ENCODE measurements at places on chromosomes 1 and 21.

- DNase-seq = no peak
Observed at GRCh38 chr1:220717800-220718640, 27.9 kb downstream of the C1orf115 start.

DNA sequence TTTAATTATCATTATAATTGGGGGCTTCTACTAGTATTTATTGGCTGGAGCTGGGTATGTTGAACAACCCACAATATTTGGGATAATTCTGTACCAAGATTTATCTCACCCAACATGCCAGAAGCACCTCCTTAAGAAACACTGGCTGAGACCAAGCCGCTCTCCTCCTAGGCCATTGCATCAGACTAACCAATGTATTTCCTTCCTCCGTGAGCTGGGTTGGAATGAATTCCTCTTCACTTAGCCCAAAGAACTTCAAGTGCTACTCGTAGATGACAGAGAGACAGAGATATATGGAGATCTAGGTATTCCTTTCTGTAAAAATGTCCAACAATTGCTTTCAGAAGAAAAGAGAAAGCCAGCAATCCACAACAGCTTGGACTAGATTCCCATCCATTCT lies 87.2 kb upstream of the ETS2 start:
- DNase-seq = no peak

- DNase-seq = no peak
Observed at GRCh38 chr1:182833271-182833670, 5.9 kb upstream of the DHX9 start.

DNA sequence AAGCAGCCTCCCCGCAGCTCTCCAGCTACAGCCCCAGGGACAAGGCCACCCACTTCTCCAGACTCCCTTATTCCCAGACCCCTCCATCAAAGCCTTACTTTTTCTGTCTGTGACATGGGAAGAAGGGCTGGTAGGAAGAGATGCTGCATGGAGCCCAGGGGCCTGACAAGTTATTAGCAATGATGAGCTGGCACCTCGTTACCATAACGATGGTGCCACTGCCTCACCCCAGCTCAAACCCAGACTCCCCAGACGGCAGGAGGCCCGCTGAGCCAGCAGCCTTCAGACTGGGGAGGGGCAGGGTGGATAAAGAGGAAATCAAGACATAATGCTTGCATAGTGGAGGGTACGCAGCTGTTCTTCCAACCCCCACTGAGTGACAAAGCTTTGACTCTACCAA lies 3.3 kb downstream of the DLGAP3 start:
- DNase-seq = no peak

DNA sequence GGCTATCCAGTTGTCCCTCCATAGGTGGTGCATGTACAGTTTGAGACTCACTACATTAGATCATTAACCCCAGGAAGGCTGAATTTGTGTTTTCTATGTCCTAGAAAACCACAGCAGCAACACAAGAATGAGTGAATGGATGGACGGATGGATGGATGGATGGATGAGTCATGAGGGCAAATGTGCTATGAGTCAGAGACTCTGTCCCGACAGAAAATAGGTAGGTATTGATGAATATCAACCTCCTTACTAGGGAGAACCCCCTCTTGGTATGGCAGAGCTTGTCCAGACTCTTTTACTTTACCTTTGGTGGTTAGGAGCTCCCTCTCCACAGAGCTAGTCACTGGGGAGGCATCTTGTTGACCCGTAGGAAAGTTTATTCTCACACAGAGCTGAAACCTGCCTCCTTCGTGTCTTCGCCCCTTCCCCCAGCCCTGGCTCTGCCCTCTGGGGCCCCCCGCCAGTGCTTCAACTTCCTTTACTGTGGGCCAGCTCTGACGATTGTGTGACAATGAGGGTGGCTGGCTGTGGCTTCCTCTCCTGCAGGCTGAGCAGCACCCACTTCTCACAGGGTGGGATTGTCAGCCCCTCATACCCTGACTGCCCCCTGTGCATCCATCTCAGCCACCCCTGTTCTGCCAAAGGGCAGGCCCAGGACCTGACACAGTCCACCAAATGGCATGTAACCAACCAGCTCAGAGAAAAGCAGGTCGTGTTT lies 145.2 kb downstream of the FOXD2 start:
- no peak for DNase-seq

GRCh38 chr1:187445066-187445465 lies 616.3 kb downstream of the PLA2G4A start:
- DNase-seq = no peak

DNA sequence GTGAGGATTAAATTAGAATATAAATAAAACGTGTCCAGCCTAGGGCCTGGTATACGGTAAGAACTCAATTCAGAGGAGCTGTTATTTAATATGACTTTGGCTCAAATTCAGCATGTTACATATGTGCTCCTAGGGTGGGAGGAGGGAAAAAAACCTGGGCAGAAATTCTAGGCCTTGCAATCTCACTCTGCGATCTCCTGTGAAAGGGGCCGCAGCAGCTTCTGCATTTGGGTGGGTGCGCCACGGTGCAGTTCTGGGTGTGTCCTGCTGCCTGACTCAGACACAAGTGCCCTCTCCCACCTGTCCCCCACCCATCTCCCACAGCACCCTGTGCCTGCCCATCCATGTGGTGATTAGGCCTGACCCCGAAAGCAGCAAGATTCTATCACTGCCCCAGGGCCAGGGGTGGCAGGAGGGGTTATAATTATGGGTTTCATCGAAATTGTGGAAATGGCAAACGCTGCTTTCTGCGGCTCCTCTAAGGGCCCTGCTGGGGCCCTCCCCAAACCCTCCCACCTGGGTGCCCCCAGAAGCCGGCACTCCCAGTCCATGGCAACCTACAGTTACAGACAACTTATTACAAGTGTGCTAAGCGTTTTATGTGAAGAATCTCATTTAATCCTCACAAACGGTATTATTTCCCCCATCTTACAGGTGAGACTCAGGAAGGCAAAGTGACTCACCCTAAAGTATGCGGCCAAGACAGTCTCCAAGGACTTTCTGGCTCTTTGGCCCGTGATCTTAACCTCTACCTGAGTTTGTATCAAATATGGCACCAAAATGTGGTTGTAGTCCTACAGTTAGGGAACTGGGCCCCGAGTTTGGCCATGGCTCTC lies 25.5 kb upstream of the GRHL3 start:
- DNase-seq = no peak

Data from activated CD8-positive, alpha-beta memory T cell treated with anti-CD3 and anti-CD28 coated beads for 1 hour (primary cell).